ENCODE measurements at places on chromosomes 7 and 10.

- DNase-seq: no peak
These were observed 75.2 kb downstream of the FAM107B start for GRCh38 chr10:14699482-14699881.

GRCh38 chr10:62308101-62308500 is 39.5 kb upstream of the RTKN2 start:
- no peak for DNase-seq

DNA sequence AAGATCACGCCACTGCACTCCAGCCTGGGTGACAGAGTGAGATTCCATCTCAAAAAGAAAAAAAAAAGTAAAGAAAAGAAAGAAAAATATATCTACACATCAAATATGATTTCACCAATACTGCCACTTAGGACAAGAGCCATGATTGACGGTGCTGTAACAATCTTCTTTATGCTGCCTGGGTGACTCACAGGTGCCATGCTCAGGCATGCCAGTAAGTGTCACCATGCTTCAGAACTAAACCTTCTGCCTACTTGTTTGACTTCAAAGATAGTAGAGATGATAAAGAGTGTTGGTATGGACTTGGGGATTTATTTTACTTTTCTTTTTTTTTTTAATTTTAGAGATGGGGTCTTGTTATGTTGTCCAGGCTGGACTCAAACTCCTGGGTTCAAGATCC is 33.6 kb upstream of the DNMBP start:
- DNase-seq: no peak

DNA sequence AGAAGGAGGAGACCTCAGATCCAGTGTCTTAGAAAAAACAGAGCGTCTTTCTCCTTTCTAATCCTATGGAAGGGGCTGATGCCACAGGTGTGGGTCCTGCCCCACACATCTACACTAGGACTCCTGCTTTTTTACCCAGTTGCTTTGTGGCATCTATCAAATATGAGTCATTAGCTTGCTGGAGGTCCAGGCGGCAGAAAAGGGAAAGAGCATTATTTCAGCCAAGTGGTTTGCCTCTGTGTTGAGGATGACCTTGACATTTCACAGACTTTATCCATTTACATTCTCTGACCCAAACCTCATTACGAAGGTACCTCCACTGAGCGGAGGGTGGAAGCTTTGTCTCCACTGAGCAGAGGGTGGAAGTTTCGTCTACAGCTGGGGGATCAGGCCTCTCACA is 308.4 kb upstream of the KLF6 start:
- no peak for DNase-seq

DNA sequence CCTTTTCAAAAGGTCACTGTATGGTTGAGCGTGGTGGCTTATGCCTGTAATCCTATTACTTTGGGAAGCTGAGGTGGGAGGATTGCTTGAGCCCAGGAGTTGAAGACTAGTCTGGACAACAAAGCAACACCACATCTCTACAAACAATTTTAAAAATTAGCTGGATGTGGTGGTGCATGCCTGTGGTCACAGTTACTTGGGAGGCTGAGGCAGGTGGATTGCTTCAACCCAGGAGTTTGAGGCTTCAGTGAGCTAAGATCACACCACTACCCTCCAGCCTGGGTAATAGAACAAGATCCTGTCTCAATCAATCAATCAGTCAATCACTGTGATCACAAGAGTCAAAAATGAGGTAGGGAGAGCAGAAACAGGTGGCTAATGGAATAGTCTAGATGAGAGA is 97.0 kb downstream of the SUGCT start:
- DNase-seq: no peak

DNA sequence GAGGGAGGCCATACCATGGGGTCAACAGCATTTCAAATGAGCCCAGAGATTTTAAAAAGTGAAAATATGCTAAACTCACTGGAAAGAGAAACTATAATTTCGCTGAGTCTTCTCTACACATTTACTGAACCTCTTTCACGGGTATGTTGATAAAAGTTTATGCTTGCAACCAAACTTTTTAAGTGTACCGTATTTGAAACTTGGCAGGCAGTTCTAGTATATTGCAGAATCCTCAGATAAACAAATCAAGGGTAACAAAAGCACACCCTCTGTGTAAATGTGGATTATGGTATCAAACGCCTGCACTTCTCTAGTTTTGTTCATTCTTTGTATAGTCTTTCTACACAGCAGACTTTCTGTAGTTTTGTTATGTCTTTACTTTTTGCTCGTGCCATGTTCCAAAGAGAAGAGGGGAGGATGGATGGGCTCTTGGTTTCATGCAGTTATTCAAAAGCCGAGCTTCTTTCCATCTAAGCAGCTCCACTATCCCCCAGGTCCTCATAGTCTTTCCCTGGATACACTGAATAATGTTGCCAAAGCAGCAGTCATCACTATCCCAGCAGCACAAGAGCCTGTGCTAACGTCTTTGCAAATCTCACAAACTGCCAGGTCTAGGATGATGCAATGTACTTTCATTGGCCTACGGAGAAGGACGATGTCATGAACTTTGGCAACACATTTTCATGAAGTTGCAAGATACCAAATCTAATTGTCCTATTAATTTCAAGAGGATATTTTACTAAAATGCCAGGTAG is 131.2 kb downstream of the MPP7 start:
- no peak for DNase-seq

GRCh38 chr7:28055161-28055544 is 125.4 kb downstream of the JAZF1 start:
- no peak for DNase-seq

GRCh38 chr7:6590645-6591110 is 857 bp downstream of the INTS15 start:
- DNase-seq: no peak

- no peak for DNase-seq
These were observed 102.7 kb downstream of the FAM53B start for GRCh38 chr10:124641282-124642087.

GRCh38 chr10:49388161-49388560 is 7.7 kb downstream of the DRGX start:
- DNase-seq: no peak

DNA sequence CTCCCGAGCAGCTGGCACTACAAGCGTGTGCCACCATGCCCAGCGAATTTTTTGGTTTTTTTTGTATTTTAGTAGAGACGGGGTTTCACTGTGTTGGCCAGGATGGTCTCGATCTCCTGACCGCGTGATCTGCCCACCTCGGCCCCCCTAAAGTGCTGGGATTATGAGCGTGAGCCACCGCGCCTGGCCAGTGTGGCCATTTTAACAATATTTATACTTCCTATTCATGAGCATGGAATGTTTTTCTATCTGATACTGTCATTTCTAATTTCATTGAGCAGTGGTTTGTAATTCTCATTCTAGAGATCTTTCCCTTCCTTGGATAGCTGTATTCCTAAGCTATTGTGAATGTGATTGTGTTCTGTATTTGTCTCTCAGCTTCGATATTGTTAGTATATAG is 96.2 kb downstream of the GLCCI1 start:
- DNase-seq: no peak

- DNase-seq: no peak
These were observed 30.6 kb downstream of the TARP start for GRCh38 chr7:38242814-38243213.

DNA sequence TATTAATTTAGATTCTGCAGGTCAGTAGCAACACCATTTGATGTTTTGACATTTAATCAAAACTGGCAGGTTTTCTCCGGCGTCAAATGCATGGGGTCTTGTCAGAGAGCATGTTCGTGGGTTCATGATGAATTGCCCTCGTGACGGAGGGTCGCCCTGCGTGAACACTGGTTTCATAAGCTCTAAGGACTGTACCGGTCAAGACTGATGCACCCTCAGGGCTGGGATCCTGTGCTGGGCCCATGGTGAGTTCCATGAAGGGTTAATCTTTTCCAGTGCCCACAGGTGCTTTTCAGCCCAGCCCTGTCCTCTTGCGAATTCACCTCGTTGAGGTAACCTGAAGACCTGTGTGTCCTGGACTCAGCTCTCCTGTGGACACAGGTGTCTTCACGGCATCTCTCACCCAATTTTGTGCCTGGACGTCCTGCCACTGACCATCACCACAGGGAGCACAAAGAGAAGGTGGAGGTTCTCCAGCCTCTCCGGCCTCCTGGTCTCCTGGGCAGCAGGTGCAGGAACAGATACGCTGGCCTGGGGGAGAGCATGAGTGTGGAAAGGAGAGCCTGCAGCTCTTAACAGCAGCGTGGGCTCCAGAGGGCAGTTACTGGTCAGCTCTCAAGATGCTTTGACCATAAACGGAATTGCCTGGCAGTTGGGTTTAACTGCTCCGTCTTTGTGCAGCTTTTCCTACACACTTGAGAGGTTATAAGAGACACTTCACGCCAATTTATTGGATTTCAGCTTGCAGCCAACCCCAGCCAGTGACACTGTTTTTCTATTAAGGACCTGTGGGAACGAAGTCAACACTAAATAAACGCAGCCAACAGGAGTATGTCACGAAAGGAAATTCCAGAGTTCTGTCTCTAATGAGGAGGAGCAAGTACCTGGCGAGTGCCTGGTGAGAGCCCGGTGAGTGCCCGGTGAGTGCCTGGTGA is 37.4 kb upstream of the CFAP46 start:
- DNase-seq: no peak

GRCh38 chr7:92754919-92755581 is 81.3 kb downstream of the CDK6 start:
- DNase-seq: no peak

GRCh38 chr10:129133856-129134255 is 333.2 kb upstream of the MGMT start:
- DNase-seq: no peak

DNA sequence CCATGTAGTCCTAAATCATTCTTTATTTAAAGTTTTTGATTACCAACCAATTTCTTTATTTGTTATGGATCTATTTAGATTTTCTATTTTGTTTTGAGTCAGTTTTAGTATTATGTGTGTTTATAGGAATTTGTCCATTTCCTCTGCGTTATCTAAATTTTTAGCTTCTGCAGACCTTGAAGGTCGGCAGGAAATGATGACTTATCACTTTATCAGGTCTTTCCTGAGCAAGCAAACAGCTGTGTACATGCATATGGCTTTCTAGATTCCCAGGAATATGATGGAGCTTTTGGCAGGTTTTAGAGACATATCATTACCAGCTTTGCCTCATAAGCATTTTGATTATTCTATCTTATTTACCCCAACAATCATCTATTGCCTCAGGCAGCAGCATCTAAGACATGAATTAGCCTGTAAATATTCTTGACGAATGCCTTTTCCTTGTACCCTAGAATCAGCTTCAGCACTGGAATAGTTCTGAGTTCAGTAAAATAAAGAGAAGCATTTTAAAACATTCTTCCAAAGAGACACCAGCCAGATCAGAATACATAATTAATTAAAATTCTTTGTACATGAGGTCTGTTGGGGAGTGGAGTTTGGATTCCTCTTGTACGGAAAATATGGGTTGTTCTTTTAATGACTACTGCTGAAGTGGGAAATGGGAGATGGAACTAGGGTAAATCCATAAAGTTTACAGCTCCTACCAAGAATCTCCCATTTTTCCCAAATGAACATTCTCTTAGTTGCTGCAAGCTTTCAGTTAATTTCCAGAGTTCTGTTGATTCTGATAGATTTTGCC is 408.8 kb upstream of the SEMA3C start:
- DNase-seq: no peak

GRCh38 chr10:1050145-1050544 is 1.2 kb upstream of the IDI1 start:
- DNase-seq: no peak

- DNase-seq: no peak
These were observed 23.5 kb downstream of the SGCE start for GRCh38 chr7:94632338-94633013.

- DNase-seq: no peak
These were observed 182.7 kb downstream of the CUX1 start for GRCh38 chr7:102000123-102000522.

DNA sequence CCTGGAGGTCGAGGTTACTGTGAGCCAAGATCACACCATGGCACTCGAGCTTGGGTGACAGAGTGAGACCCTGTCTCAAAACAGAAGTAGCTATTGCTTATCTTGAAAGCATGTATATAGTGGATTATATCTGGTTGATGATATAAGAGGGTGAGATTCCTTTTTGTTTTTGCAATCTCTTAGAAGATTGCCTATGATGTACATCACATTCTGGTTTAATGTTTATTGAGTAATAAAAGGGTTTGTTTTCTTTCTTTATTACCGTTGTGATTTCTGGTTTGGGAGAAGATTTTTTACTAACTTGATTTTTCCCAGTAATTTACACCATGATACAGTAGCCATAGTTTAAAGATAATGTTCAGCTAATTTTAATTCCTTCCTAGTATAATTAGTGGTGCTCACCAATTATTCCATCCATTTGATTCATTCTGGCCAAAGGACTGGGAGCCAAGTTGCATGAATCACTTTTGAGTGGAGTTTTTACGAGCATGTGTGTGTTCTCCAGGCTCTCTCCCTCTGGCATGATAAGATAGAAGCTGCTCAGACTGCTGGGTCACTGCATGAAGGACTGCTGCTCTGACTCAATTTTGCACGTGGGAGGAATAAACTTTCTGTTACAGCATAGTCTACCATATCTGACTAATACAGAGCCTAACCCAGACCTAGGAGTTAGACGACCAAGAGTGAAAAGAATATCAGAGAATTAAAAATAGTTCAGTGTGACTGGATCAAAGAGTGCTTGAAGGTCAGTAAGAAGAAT is 13.5 kb upstream of the TSPAN13 start:
- no peak for DNase-seq

GRCh38 chr7:104487642-104488041 is 159.2 kb downstream of the LHFPL3 start:
- no peak for DNase-seq

- DNase-seq: no peak
These were observed 1112.9 kb upstream of the AUTS2 start for GRCh38 chr7:68485253-68485917.

GRCh38 chr10:51291961-51292360 is 217.7 kb downstream of the PRKG1 start:
- no peak for DNase-seq

GRCh38 chr10:112663234-112664125 is 216.5 kb downstream of the VTI1A start:
- DNase-seq: no peak

DNA sequence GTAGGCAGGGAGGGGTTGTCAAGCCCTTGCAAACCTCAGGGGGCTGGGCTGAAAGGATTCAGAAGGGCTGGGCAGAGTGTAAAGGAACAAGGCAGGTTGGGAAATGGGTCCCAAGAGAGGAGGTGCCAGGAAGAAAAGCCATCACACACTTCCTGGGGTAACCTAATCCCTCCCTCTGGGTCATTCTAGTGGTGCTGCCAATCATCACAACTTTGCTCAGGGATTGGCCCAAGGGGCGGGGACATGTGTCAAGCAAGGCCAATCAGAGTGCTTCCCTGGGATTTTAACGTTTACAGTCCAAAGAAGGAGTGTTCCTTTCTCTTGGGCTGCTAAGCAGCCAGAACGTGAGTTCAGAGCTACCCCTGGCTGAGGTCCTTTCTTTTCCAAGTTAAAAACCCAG is 57.1 kb upstream of the NPTX2 start:
- no peak for DNase-seq

GRCh38 chr10:132642732-132643008 is 105.1 kb downstream of the INPP5A start:
- DNase-seq: no peak

DNA sequence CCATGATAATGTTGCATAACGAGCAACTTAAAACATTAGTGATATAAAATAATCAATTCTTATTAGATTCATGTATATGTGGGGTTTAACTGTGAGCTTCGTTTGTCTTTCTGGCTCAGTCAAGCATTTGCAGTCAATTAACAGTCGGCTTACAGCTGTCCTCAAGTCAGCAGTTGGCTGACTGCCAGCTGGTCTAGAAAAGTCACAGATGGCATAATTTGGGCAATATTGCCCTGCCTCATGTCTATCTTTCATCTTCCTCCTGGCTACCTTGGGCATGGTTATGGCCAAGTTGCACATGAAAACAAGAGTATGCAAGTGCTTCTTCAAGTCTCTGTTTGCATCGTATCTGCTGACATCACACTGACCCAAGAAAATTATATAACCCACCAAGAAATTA is 186.1 kb upstream of the ZWINT start:
- DNase-seq: no peak
